Umbilical cord (tissue), 2 donors: ENCODE measurements at places on chromosomes 5 and 9. TPM values are rescaled to one million over a fixed set of nuclear protein-coding genes. Genes with fewer than 3 reads are reported as not detected.
A peak's percentile ranks its signal among the peaks of the same experiment; 100 is the strongest.

GRCh38 chr5:143362664-143363227 lies 40.7 kb downstream of the NR3C1 start:
- no peak for DNase-seq

GRCh38 chr9:92480291-92480771 lies 2.0 kb downstream of the ASPN start:
- peak; percentile 93 for DNase-seq

- DNase-seq = no peak
Measured at GRCh38 chr5:173857234-173857633, 30.9 kb upstream of the CPEB4 start.

GRCh38 chr5:42013561-42013960 lies 88.5 kb downstream of the FBXO4 start:
- DNase-seq = no peak

DNA sequence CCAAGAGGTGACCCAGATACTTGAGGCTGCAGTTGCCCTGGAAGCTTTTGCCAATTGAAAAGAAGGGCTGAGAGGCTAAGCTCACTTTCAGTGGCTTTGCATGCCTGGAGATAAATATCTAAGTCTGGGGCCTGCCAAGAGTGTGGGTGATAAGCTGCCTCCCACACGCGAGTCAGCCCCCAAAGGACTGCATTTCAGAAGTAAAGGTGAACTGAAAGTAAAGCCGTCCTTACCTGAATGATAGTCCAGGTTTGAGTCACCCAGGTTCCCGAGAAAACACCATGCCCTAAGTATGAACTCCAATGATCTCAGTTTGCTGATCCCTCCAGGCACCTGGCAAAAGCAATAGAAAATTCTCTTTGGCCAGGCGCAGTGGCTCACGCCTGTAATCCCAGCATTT lies 22.5 kb upstream of the N4BP3 start:
- no peak for DNase-seq

DNA sequence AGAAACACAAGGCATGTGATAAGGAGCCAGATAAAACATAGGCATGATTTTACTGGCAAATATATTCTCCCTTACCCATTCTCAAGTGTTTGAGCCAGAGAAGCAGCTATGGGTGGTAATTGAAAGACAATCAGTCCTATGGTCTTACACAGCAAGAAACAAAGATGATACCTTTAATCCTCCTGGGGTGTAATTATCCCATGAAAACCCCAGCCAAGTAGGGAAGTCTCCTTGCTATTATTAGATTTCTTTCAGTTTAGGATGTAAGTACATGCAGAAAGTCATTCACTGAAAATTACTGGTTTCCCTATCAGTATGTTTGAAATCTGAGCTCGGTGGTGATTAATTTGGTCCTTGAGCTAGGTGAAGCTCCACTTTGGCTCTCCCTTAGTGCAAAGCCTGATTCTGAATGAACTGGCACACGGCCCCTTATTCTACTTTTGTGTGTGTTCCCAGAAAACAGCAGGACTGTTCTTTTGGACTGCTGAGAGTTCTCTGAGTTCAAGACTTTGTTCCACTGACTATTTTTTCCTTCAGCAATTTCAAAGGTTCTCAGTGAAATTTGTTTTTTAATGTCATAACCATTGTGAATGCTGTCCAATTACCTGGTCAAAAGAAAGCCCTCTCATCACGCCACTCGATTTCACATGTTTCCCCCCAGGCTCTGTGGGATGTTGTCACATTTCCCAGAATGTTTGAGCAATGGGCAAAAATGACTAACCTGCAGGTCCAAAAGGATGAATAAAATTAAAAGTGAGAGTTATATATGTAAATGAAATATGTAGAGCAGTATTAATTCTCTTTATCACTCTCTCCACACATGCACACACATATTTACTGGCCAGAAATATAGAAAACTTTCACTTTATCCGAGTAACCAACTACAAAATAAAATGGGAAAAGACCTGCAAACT lies 343.0 kb downstream of the RAB3C start:
- no peak for DNase-seq

DNA sequence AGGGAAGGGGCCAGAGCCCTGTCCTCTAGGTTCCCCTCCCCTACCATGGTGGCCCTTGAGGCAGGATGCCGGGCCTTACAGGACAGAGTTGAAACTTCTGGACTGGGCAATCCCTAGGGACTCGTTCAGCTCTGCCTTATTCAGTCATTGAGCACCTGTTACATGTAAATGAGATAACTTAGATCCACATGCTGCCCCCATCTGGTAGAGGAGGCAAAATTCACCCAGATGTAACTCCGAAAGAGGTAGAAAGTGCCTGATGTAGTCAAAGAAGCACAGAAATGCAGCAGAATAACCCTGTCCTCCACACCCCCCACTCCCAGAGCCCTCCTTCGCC lies 1.5 kb downstream of the GGTA1 start:
- peak; percentile 81 for DNase-seq

The SIT1 gene
- not detected for total RNA-seq

DNA sequence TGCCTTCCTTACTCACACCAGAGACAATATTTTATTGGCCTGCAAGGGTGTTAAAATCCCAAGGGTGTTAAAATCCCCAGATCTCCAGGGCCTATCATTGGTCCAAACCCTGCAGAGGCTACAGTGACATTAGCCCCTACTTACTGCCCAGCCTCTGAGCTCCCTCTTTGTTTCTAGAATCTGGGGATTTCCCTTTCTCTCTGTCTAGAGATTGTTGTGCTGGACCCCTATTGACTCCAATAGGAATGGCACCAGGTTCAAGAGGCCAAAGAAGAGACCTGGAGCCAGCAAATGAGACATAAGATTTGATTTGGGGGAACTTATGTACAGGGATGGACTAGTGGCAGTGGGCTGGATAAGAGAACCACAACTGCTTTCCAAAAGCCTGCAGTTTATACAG lies 53.3 kb upstream of the ZBED3 start:
- DNase-seq = no peak

The ADRB2 gene
- 3.4 TPM for total RNA-seq

The ZNF367 gene
- total RNA-seq = 7.0 TPM

- no peak for DNase-seq
Measured at GRCh38 chr5:94526706-94527105, 91.7 kb downstream of the KIAA0825 start.

DNA sequence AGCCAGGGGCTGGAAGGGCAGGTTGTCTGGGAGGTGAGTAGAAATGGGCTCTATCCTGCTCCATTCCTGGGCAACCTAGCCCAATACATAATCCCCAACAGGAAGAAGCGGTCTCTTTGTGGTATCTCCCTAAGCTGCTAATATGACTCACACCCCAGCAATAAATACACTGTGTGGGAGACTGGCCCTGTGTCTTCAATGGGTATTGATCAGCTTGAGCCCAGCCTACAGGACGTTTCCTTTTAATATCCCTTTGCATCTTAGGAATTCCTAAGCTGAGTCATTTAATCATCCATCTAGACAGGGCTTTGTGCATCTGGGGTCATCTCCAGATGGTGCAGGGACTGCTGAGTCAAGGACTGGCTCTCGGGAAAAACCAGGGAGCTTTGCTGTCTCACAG lies 207.0 kb upstream of the PANK3 start:
- peak; percentile 19 for DNase-seq
